ENCODE measurements at places on chromosomes 5 and 9. TPM values are rescaled to one million over a fixed set of nuclear protein-coding genes. Genes with fewer than 3 reads are reported as not detected.

The TMEM252 gene
- 0.18 TPM for total RNA-seq

The SLC34A1 gene
- not detected for total RNA-seq

DNA sequence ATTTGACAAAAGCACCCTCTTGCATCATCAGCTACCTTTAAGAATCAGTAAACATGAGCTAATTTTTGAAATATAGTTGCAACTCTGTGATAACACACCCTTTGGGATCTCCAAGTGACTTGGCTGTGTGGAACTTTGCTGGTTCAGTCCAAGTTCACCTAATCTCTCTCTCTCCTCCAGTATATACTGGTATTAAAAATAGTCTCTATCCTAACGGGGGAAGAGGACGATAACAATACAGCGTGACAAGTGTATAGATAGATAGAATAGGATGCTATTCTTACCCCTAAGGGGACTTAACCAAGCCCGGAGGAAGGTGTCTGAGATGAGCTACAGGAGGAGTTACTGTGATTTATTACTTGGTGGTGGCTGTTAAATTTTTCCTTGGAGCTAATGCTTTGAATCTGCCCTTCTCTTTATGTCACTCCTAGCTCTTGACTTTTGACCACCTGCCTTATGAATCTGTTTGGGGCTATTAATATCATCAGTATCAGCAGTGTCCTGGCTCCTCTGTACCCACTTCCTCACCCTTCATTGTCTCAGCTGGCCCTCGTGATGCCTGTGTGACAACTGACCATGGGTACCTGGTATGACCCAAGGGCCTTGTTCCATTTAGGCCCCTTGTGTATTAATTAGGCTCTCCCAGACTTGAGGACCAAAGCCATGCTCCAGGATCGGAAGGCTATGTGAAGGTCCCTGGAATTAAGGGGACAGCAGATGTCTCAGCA is 223.9 kb downstream of the SREK1 start:
- DNase-seq: peak; percentile 44

The PLPP7 gene
- 108 TPM for total RNA-seq

GRCh38 chr9:16708656-16709435 is 161.6 kb downstream of the BNC2 start:
- DNase-seq: no peak

GRCh38 chr5:178327931-178328711 is 95.5 kb upstream of the PHYKPL start:
- no peak for DNase-seq

The TSLP gene
- total RNA-seq: 2.8 TPM

The SEMA6A gene
- 5.7 TPM for total RNA-seq

- no peak for DNase-seq
Measured at GRCh38 chr5:10384483-10384882, 31.0 kb downstream of the MARCHF6 start.

- DNase-seq: no peak
Measured at GRCh38 chr5:16615741-16616535, 859 bp downstream of the RETREG1 start.

The GABRA6 gene
- total RNA-seq: not detected

All from left cardiac atrium (tissue), 4 donors.